ENCODE measurements at places on chromosomes 1 and 21.
A peak's percentile ranks its signal among the peaks of the same experiment; 100 is the strongest.

GRCh38 chr1:183638649-183639387 lies 3.2 kb upstream of the ARPC5 start:
- DNase-seq, result no peak

DNA sequence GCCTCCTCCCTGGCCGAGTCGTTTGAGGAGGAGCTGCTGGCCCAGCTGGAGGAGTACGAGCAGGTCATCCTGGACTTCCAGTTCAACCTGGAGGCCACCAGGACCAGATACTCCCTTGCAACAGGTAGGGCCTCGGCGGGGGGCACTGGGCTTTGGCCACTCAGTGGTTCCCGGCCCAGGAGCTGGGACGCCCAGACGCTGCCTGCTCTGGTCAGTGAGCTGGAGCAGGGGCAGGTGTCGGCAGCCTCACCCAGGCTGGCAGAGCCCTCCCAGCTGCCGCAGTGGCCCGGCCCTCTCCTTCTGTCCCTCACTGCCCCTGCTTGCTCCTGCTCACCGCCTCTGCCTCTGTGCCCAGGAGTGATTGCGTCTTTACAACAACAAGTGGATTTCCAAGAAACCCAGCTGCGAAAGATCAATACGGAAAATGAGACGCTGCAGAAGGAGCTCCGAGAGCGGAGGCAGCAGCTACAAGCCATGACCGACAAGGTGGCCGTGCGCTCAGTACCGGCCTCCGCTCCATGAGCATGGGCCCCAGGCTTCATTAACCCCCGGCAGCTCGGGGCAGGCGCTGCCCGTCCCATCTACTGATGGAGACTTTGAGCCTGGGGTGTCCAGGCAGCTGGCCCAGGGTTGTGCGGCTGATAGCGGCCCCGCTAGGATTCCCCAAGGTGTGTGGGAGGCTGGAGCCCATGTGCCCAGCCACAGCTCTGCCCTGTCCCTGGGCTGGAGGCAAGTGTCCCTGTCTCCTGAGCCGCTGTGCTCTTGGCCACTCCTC lies 9.0 kb upstream of the SMIM1 start:
- no peak for DNase-seq

DNA sequence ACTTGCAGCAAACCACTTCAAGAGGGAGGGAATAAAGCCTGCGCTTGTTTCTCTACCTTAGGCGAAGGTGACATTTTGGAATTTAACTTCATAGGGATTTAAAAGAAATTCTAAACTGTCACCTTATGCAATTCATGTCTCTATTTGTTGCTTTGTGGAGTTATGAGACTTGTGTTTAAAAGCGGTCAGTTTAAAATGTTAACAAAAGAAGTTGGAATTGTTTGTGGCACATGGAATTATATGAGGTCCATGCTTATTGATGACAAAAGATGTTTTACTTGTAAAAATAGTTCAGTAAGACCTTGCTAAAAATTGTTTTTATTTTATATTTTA lies 15.8 kb downstream of the NR5A2 start:
- DNase-seq, result no peak

- DNase-seq, result no peak
These were observed 307.0 kb upstream of the PROX1 start for GRCh38 chr1:213680677-213681325.

DNA sequence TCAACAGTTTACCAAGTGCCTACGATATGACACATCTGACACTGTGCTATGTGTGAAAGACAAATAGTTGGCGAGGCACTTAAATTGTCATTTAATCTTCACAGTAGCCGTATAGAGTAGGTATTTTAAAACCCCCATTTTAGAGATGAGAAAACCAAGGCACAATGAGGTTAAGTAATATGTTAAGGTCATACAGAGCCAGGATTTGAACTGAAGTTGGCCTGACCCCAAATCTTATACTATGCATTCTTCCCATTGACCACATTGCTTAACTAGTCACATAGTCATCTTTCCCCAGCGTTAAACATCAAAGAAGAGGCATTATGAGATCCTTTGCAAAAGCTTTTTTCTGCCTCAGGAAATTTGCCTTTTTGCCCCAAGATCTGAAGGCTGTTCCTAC lies 3.9 kb downstream of the INKA2 start:
- DNase-seq, result no peak

- no peak for DNase-seq
These were observed 107.6 kb downstream of the NOS1AP start for GRCh38 chr1:162177126-162177525.

GRCh38 chr1:230349020-230349393 lies 77.1 kb downstream of the PGBD5 start:
- DNase-seq, result no peak

GRCh38 chr1:109914587-109915240 lies 4.1 kb downstream of the CSF1 start:
- DNase-seq, result no peak

DNA sequence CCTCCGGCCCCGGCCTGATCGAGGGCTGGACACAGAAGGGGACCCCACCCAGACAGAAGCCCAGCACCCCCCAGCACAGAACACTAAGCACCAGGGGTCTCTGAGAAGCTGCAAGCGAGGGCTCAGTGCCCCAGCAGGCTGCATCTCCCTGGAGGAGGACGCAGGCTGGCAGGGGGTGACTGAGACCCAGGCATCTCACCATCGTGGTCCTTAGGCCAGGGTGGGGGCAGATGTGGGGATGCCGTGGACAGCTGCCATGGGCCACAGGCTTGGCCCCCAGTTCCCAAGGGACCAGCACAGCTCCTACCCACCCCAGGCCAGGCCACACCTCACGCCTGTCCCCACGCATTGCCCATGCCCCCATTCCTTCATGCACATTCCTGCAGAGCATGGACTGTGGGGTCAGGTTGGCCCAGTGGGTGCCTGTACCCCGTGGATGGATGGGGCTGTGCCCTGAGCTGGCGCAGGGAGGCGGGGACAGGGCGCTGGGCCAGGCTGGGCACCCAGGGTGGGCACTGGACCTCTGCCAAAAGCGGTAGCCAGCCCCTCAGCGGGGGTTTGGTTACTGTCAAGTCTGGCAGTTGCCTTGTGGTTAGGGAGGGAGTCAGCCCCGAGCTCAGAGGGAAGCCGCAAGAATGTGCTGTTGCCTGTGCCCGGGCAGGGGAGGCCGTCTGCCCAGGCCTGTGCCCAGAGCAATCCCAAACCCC lies 61.5 kb downstream of the ARHGEF16 start:
- peak; percentile 4 for DNase-seq

DNA sequence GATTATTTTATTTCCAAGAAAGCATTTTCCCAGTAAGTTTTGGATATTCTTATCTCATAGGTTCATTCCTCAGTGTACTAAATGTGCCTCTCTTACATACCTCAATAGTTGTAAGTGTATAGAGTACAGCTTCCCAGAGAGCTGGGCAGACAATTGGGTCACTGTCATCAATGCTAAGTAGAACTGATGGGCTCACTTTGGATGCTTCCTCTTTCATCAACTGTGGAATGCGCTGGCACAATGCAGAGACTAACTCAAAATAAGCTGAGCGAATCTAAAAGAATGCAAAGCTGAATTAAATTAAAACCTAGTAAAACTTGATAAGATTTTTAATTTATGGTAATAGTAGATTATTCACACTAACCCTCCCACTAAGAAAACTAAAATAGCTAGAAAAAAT lies 21.5 kb downstream of the LTN1 start:
- DNase-seq, result no peak

- no peak for DNase-seq
These were observed 32.3 kb downstream of the ERRFI1 start for GRCh38 chr1:7993593-7994479.

- no peak for DNase-seq
These were observed 17.5 kb upstream of the ETV3 start for GRCh38 chr1:157155658-157156057.

GRCh38 chr1:110050602-110051261 lies 16.3 kb downstream of the STRIP1 start:
- no peak for DNase-seq

DNA sequence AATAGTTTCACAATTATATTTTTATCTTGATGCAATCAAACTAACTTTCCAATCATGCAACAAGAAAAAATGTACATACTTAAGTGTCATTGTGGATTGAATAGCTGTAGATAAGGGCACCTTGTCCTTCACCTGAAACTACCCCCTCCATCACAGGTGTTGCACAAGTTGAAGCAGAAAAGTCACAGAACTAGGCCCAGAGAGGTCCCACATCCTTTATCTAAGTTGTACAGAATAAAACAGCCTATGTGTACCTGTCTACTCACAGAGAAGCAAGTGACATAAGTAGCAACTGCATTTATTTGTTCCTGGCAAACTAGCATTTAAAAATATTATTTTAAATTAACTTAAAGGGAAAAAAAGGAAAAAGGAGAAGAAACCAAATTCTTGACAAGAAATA lies 256.8 kb downstream of the FAF1 start:
- DNase-seq, result no peak

- no peak for DNase-seq
These were observed 81.6 kb downstream of the PDE9A start for GRCh38 chr21:42735061-42735460.

DNA sequence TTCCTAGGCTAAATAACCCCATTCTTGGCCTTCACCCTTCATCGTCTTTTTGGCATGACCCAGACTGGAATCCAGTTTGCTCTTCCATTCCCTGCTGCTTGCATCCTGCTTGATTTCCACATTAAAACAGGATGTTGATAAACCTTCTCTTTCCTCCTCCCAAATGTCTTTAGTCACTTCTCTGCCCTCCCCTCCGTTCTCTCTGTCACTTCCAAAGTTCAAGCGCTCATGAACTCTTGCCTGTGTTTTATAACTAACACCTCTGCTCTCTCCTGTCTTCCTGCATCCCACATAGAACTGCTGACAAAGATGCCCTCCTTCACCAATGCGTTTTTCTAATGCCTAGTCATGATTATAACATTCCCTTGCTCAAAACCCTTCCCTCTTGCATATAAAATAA lies 65.6 kb upstream of the SLC44A3 start:
- DNase-seq, result no peak

DNA sequence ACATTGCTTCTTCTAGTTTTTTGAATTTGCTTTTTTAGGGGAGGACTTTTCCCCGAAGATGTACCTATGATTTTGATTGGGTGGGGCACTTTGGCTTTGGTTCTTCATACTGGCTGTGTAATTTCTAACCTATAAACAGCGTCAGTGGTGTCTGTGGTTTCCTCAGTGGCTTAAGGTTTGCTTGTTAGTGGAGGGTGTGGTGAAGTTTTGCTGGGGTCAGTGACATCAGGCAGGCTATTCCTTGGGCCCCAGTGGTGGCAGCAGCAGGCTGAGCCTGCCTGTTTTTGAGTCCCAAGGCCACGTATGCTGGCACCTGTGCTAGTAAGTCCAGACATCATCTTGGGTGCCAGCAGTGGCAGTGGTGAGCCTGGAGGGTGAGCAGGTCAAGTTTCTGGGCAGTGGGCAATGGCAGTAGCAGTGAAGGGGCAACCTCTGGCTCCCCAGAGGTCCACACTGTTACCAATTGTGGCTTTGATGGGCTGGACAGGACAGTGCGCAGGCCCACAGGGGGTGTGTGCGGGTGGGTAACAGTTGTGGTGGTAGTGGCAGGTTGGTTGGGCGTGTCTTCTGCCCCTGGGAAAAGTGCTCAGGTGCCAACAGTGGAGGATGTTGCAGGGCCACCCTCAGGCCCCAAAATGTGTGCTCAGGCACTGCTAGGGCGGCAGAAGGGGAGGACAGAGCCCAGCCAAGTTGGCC lies 54.9 kb upstream of the B3GALT2 start:
- no peak for DNase-seq

DNA sequence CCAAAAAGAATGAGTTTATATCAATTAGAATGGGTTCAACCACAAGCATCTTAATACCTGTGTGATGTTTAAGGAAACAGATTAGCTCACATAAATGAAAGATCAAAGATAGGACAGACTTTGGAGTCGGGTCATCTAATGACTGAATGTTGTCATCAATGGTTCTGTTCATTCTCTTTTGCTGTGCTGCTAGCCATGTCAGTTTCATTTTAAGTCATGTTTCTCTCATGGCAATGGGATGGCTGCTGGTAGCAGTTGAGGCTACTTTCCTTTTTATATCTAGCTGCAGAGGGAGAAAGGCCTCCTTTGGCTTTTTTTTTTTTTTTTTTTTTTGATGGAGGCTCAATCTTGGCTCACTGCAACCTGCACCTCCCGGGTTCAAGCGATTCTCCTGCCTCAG lies 86.9 kb upstream of the SPAG17 start:
- no peak for DNase-seq

DNA sequence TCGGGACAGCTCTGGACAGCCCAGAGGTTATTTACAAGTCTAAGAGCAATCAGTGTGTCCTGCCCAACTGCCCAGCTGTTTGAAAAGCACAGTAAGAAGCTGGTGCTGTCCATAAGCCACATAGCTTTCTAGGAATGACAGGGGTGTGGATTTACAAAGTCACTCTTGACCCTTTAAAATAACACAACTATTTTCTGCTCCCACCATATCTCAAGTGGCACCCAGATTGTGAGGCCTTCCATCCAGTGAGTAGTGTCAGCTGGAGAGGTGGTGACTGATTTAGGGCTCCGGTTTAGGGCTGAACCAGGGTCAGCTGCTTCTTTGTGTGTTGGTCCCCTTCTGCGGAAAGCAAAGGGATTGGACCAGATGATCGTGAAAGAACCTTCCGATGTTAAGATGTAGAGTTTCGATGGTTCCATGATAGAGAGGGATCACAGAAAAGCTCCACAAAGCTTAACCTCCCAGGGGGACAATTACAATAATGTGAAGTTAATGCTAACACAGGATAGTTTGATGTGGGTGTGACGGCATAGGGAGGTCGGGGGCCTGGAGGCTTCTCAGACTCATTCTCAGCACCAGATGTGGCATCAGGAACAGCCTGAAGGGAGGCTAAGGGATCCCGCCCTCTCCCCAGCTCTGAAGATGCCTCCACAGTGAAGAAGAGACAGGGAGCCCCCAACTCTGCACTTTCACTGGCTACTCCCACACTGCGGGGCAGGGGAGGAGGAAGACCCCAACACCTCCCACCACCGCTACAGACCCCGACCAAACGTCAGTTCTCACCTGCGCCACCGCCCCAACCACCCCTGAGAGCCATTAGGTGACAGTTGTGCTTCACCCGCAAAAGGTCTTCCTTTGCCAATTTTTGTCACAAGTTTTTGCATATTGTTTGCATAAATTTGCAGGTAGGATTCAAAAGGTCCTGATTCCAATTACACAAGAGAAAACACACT lies 40.6 kb downstream of the LRRC3 start:
- DNase-seq, result no peak

- no peak for DNase-seq
These were observed 275.5 kb upstream of the FMN2 start for GRCh38 chr1:239816081-239816782.
